GM23338 (cell line): ENCODE measurements at places on chromosomes 2 and 18.

DNA sequence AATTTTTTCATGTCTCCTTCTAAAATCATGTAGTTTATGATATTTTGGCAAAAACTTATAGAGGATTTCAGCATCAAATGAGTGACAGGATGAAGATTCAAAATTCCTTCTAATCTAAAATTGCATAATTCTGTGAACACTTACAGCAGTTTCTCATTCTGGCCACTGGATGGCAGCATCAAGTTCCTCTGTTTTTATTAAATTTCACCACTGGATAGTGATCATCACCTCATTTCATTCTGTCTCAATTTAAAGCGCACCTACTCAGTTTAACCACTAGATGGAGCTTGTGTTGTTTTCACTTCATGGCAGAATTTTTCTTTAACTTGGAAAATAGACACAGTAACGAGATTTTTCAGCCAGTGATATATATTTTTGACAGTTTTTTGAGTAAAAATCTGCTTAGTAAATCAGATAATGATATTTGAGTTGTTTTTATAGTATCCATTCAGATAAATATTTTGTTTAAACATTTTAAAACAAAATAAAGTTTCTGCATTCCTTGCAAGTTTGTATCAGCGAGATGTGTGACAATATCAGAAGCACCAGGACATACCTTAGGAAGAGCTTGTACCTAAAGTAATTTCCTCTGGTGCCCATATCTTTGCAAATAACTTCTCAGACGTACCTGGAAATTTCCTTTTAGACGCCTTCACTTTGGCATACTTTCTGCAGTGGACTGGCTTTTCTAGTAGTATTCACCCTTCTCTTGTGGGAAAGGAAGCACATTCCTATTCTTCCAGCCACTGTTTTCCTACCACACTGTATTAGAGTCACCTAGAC, 94.7 kb upstream of the ARHGAP15 start:
- DNase-seq, result peak; percentile 85

DNA sequence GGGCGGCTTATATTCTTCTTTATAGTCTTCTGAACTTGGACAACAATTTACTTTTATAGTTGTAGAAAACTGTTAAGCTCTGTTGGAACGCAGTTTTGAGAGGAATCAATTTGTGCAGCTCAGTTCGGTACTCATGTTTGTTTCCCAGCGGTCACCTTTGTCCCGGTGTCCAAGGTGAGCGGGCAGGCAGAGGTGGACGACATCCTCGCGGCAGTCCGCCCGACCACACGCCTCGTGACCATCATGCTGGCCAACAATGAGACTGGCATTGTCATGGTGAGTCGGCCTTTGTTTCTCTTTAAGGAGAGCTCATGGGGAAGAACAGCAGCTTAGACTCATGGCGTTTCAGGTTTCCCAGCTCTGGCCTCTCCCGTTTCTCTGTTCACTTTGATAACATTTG, 18.6 kb upstream of the ESPNL start:
- no peak for DNase-seq

DNA sequence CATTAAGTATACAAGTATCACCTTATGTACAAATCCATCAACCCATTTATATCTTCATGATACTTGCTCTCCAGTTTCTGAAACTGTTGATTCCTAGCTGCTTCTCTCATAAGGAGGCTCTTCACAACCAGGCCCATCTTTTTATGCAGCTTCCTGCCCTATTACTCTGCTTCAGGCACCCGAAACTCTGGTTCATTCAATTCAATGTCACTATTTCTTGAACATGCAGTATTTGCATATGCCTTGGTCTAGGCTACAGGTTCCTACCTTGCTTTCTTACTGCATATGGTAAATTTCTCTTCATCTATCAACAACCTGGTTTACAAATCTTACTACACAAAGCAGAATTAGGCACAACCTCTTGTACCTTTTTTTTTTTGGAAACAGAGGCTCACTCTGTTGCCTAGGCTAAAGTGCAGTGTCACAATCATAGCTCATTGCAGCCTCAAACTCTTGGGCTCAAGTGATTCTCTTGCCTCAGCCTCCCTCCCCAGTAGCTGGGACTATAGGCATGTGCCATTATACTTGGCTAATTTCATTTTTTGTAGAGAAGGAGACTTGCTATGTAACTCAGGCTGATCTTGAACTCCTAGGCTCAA, 2.7 kb upstream of the CDKL4 start:
- no peak for DNase-seq

GRCh38 chr2:161063946-161064306, 96.3 kb upstream of the TANK start:
- DNase-seq, result no peak

DNA sequence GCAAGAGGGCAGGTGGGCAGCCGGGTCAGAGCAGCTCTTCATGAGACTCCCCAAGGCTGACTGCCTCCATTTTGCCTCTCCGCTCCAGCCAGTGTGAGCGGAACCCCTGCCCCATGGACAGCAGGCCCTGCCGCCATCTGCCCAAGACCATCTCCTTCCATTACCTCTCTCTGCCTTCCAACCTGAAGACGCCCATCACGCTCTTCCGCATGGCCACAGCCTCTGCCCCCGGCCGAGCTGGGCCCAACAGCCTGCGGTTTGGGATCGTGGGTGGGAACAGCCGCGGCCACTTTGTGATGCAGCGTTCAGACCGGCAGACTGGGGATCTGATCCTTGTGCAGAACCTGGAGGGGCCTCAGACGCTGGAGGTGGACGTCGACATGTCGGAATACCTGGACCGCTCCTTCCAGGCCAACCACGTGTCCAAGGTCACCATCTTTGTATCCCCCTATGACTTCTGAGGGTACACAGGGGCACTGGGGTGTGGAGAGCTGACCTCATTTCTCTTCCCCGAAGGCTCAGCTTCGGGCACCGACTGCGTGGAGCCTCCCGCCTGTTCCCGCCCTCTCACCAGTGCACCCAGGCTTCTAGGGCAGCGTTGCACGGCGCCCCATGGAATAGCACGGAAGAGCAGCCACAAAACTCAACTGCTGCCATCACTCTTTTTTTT, 49.0 kb downstream of the FBLN7 start:
- no peak for DNase-seq

DNA sequence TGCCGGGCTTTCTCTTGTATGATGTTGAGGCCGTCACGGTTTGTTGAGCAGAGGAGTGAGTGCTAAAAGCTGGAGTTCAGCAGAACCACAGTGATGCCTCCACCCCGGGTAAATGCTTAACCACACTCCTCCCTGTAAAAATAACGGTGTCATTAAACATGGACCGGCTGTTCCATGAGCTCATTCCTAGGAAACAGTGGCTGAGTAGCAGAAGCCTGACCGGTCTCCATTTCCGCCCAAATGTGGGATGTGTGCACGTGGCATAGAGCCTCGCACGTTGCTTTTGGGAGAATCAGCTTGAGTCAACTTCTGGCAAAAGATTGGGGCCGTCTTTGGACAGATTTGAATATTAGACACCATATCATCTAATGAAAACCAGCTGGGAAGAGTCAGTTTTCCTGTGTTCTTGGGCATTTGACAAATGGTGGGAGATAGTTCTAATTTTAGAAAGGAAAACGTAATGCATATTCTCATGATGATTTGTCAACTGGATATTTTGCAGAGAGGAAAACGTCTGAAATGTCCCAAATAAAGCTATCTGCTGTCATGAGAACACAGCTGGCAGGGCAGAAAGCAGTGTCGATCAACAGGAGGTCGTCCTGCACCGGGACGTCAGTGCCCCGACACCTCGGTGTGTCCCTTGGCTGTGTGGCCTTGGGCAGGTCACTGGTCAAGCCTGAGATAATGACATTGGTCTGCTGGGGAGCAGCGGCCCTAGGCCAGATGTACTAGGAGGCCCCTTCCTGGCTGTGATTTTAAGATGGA, 42.4 kb downstream of the LRRFIP1 start:
- DNase-seq, result no peak

DNA sequence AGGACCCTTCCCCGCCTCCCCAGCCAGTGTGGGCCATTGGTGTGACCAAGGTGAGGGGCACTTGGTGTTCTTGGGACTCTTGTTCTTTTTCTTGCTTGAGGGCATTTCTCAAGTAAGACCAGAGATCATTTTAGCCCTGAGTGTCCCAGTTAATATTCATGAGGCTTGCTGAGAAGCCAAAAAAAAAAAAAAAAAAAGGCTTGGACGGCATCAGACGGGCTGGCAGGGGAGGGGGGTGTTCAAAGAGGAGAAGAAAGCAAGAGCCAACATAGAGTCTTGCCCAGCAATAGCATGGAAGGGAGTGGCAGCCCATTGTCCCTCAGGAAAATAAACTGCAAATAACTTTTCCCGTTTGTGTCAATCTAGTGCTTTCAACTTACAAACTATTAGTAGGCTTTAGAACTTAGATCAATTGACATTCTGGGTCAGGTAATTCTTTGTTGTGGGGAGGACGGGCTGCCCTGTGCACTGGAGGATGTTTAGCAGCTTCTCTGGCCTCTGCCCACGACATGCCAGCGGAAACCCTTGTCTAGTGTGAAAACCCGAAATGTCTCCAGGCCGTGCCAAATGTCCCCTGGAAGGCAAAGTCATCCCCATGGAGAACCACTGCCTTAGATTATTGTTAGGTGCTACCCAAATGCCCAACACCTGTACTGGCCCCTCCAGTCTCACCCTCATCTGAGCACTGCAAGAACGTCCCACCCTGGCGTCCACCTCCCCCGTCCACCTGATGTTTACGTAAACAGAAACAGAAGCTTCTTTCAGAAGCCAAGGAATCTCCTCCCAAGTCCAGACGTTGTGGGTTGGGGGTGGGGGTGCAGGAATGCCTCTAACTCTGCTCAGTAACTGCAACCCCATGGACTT, 163.4 kb downstream of the BCL2 start:
- DNase-seq, result no peak

- DNase-seq, result no peak
Measured at GRCh38 chr2:152563764-152564163, 153.5 kb downstream of the PRPF40A start.

DNA sequence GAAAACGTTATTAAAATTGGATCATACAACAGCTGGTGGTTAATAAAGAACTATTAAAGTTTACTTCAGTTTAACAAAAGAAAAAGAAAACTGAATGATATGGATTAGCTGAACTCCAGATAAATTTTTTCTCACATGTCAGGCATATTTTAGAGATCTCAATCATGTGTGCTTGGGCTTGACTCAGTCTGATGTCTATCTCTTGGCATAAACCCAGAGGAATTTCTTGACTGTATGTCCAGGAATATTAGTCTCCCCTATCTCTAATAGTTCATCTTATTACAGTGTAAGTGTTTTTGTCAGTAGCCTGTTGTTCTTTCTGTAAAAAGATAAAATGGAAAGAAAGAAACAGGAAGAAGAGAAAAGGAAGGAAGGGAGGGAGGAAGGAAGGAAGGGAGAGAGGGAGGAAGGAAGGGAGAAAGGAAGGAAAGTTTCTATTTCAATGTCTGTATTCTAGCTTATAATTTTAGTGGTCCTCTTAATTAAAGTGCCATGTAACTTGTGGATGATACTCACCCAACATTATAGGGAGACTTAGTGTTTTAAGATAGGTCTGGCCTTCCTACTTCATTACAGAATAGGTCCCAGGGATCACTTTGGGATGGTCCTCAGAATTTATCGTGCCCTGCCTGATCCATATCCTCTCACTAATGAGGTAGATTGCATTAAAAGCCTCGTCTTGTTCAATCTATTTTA, 99.7 kb upstream of the UGP2 start:
- DNase-seq, result no peak

- no peak for DNase-seq
Measured at GRCh38 chr2:236912326-236913120, 173.2 kb upstream of the COPS8 start.

DNA sequence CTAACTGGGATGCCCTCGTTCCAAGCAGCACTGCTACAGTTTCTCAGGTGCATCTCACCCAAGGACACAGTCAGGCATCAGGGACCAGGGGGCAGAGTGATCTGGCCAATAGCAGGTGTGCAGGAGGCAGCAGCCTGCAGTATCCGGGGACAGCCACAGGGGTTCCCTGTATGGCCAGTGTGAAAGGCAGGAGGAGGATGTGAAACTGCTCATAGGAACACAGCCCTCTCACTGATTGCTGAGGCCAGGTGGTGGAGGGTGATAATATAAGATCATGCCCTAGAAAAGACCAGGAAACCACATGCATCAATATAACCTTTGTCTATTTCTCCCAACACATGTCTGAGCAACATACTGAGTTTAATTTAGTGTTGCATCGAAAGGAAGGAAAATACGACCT, 112.7 kb upstream of the TACR1 start:
- DNase-seq, result peak; percentile 80

DNA sequence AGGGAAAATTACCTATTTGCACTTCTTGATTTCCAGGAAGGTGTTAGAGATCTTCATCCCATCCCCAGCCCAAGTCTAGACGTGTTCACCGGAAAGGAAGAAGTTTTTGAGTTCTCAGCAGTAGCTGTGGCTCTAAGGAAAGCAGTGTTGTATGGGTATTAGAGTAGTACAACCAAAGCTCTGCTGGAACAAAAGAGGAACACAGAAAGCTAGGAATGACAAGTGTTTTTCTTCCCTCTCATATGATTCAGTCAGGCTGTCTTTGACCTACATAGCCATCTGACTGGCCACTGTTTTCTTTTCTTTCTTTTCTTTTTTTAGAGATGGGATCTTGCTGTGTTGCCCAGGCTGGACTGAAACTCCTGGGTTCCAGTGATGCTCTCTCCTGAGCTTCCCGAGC, 82.7 kb upstream of the SLC39A10 start:
- DNase-seq, result no peak

- no peak for DNase-seq
Measured at GRCh38 chr2:98757904-98758421, 27.0 kb upstream of the MGAT4A start.

DNA sequence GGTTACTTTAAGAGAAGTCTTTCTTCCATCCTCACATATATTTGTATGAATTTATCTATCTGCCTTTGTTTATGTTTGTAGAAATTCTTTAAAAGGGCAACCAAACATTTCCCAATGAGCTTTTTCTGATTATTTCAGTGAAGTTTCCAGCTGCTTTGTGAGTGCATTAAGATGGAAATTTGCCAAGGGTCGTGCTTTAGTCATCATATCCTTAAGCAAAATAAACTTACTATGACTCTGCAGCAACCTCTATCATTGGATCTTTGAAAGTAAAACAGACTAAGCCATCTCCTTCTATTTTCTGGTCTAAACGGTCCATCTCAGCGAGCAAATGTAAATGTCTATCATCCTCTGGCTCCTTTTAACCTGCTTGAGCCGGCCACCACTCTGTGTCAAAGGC, 489.3 kb downstream of the SOX11 start:
- DNase-seq, result no peak

DNA sequence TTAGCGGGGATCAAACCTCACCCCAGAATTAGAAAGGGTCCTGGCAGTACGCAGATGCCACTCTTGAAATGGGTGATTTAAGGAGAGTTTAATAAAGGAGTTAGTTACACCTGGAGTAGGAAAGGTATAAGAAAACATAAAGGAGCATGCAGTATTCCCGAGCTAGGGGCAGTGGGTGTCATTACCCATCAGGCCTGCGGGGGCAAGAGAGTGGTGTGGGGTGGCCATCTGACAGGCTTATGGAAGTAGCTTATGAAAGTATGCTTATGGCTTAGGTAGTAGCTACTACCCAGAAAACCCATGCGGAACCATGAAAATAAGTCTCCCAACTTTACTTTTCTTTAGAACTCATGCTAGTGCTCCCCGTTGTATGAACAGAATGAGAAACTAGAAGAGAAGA, 568.9 kb upstream of the ACVR2A start:
- DNase-seq, result peak; percentile 61

GRCh38 chr2:28377195-28377816, 15.4 kb upstream of the FOSL2 start:
- no peak for DNase-seq

- no peak for DNase-seq
Measured at GRCh38 chr2:100539221-100539620, 23.6 kb upstream of the PDCL3 start.
